ENCODE measurements at places on chromosomes 13 and 19. TPM values are rescaled to one million over a fixed set of nuclear protein-coding genes. Genes with fewer than 3 reads are reported as not detected.
A peak's percentile ranks its signal among the peaks of the same experiment; 100 is the strongest.

GRCh38 chr13:43235028-43235427 is 211.6 kb downstream of the DNAJC15 start:
- no peak for DNase-seq

- DNase-seq, result no peak
Observed at GRCh38 chr13:41611385-41611784, 154.0 kb downstream of the RGCC start.

- no peak for DNase-seq
Observed at GRCh38 chr19:36528921-36529518, 949 bp upstream of the ZNF260 start.

DNA sequence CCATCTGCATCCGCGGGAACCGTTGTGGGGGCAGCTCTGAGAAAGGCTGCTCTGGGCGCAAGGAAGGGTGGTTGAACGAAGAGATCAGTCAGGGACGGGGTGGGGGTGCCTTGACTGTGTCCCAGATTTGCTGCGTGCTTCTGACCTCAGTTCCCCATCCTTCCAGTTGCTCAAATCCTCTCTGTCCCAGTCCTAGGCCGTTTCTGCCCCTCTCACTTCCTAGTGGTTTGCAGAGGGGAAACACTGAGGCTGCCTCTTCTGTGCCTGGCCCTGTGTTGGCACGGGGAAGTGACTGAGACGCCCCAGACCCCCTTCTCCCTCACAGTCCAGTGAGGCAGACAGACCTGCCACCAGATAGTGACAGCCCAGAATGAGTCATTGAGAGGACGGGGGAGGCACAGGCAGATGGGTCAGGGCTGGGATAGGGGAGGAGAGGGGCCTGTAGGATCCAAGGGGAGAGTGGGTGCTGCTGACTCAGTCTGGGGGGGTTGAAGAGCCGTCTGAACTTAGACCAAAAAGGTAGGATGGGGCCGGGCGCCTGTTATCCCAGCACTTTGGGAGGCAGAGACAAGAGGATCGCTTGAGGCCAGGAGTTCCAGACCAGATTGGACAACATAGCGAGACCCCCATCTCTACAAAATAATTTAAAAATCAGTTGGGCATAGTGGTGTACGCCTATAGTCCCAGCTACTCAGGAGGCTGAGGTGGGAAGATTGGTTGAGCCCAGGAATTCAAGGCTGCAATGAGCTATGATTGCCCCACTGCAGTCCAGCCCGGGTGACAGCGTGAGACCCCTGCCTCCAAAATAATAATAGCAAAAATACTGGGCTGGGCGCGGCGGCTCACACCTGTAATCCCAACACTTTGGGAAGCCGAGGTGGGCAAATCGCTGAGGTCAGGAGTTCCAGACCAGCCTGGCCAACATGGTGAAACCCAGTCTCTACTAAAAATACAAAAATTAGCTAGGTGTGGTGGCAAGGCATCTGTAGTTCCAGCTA is 26.5 kb downstream of the NUMBL start:
- no peak for DNase-seq

DNA sequence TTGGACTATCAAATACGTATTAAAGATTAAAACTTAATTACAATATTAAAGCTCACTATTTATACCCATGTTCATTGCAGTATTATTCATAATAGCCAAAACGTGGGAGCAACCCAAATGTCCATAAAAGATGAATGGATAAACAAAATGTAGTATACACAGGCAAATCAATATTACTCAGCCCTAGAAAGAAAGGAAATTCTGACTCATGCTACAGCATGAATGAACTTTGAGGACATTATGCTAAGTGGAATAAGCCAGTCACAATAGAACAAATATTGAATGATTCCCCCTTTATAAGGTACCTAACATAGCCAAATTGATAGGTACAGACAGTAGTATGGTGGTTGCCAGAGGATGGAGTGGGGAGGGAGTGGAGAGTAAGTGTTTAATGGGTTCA is 457.3 kb downstream of the FGF14 start:
- DNase-seq, result no peak

DNA sequence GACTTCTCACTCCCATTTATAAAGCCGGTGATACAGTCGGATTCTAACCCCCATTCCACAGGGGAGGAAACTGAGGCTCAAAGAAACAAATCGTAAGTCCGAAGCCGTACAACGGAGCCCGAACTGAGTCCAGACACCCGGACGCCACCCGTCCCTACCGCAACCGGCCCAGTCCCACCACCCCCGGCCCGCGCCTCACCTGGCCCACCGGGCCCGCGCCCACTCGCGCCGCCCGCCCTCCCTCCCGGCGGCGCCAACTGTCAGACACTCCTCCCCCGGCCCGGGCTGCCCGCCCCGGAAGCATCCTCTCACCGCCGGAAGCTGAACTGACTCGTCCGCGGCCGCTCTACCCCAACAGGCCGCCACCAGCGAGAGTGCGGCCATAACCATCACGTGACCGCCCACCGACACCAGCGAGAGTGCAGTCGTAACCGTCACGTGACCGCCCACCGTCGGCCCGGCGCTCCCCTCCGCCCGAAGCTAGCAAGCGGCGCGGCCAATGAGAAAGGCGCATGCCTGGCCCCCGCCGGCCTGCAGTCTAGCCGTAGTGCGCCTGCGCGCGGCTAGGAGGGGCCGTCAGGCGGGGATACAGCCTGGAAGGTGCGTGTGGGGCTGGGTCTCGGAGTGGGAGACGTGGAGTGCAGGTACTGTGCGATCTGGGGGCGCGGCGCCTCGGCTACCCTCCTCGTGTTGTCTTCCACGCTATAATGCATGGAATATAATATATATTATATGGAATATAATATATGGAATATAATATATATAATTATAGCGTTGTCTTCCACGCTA is at the start of the genes C19orf47 and PLD3:
C19orf47 (minus strand) TSS at position 273 of the 789 bp plus-strand sequence. CDS start 6,540 bp downstream, outside the sequence.
PLD3 (plus strand) TSS at position 571 of the 789 bp plus-strand sequence. CDS start 17,789 bp downstream, outside the sequence.
- peak; percentile 100 for DNase-seq

GRCh38 chr19:41530761-41531301 is 45.1 kb upstream of the CEACAM21 start:
- peak; percentile 35 for DNase-seq

- DNase-seq, result peak; percentile 60
Observed at GRCh38 chr13:27678306-27679040, 56.8 kb downstream of the POLR1D start.

DNA sequence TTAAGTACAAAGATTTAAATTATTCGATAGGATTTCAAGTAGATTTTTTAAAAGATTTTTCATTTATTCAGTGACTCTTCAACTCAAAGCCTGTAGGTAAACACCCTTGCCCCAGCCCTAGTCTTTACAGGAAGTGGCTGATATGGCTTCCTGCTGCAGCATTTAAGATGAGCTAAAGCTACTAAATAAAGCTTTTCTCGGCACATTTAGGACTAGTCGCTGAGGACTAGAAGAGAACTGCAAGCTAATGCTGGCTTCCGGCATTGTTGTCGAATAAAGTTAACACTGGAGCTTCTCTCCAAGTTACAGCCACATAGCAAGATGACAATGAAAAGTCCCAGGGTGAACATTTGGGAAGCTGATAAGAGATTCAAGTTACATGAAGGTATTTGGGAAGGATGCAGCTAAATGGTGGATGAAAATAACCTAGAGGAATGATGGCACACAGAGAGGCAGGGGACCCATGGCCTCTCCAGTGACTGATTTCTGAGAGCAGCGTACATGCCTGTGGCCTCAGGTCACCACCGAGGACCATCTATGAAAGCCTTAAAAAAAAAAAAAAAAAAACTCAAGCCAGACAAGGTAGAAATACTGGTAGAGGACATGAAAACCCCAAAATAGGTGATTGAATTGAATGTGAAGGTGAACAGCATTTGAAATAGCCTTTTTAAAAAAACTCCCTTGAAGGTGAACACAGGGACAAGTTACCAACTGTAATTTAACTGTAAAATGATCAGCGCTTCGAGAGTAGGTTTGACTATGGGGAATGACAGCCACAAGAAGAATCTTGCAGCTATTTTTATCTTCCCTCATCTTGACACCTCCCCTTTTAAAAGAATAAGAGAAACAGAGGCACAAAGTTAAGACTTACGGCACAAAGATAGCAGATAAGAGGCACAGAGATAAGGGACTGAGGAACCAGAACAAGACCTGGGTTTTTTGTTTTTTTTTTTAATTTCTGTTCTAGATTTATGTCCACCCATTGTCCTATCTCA is 155.4 kb downstream of the DCT start:
- DNase-seq, result no peak

GRCh38 chr13:43786472-43786765 is 353 bp downstream of the ENOX1 start:
- no peak for DNase-seq

- DNase-seq, result no peak
Observed at GRCh38 chr13:98519976-98520375, 56.9 kb downstream of the STK24 start.

GRCh38 chr13:102275969-102276368 is 125.9 kb downstream of the FGF14 start:
- DNase-seq, result peak; percentile 51

- no peak for DNase-seq
Observed at GRCh38 chr19:5927441-5927821, 13.4 kb downstream of the CAPS start.

GRCh38 chr13:31968473-31968872 is 63.1 kb upstream of the FRY start:
- peak; percentile 81 for DNase-seq

GRCh38 chr19:4660993-4661392 is 9.1 kb downstream of the MYDGF start:
- no peak for DNase-seq

DNA sequence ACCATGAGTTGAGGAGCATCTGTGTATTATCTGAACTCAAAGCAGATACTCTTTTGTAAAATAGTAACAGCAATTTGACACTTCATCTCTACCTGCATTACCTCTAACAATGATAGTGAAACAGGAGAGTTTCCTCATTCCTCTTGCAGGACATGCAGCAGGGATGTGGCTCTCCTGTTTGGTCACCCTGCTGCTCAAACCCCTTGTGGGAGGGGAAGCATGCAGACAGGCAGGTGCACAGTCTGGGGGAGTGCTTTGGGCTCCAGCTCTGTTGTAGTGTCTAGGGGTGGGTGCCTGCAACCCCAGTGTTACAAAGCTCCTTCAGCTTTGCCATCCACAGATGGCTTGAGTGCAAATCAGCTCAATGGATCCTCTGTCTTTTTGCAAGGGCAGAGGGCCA is 827.6 kb downstream of the DACH1 start:
- no peak for DNase-seq

DNA sequence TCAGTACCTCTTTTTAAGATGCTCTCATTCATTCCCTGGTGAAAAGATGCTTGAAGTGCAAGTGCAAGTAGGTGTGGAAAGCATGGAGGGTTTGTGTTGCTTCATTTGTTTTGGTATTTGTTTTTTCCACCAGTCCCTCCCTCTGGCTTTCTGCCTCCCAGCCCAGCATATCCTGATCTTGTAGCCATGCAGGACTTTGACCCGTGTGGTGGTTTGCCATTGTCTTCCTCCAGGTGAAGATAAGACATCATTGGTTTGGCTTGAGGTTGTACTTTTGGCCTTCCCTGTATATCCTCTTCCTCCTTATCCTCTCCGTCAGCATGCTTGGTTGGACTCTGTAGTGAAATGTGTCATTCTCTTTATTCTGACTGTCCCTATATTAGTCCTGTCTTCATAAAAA is 9.1 kb downstream of the SPINT2 start:
- peak; percentile 56 for DNase-seq

DNA sequence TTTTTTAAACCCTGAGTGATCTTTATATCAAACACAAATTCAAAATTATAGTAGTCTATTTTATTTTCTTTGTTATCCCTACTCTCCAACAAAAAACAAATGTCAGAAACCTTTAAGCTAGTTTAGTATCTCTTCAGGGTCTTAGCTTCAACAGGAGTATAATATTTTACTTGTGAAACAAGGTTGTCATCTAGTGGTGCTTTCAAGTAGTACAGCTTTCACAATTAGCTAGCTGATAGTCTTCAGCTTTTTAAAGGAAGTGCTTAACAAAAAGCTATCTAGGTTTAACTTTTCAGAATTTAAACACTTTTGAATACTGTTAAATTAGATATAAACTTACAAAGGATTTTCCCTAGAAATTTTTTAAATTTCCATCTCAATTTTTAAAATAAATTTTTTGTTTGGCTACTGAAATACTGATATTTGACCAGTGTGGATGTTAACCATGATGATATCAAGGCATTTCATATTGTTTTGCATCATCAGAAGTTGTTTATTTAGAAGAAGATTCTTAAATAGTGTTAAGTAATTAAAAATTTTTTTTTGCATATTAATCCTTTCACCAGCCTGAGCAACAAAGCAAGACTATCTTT is 34.2 kb downstream of the TDRD3 start:
- peak; percentile 87 for DNase-seq

GRCh38 chr13:21359855-21360254 is 99.2 kb downstream of the ZDHHC20 start:
- DNase-seq, result no peak

Gene TMEM161A
- 59.5 TPM for total RNA-seq

Gene SYT5
- total RNA-seq, result not detected

Gene NKPD1
- not detected for total RNA-seq

Gene VSTM2B
- total RNA-seq, result not detected

Gene RSPH6A
- 0.37 TPM for total RNA-seq

Gene CAPNS1
- 188 TPM for total RNA-seq

Gene LGI4
- total RNA-seq, result 3.1 TPM

Gene MADCAM1
- 2.4 TPM for total RNA-seq

Gene IGSF23
- total RNA-seq, result not detected

Gene FCAR
- not detected for total RNA-seq

Measured in stomach (tissue), 19 donors.